ENCODE measurements at places on chromosomes 6 and 20.

GRCh38 chr6:69865126-69865525 lies 1.2 kb upstream of the COL19A1 start:
- DNase-seq: peak; percentile 27

DNA sequence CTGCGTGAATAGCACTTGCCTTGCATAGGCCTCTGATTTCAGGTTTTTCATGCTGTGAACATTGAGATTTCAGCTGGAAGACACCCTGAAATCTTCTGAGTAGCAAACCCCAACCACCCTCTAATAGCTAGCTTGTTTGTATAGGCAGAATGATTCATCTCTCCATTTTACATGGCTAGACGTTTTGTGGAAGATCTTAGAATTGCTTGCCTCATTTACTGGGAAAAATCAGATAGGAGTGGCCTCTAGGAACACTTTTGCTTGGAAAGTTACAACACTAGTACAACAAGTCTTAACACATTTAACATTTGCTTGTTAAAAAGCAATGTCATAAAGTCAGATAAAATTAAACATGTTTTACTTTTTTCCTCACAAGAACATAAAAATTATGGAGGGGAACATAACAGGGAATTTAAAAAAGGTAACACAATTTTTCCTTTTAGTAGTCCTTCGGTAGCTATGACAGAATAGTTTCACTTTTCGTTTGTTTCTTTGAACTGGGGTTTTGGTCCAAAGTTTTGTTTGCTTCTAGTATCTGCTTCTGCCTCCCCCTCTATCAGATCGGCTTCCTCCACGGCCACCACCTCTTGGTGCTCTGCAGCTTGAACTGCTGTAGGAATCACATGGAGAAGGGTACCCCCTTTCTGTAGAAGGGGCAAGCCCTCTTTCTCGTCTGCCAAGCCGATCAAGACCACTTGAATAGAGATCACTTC lies 102.2 kb upstream of the PTCHD4 start:
- no peak for DNase-seq

- no peak for DNase-seq
Measured at GRCh38 chr20:33540427-33540826, 50.5 kb downstream of the CBFA2T2 start.

- DNase-seq: no peak
Measured at GRCh38 chr20:38927902-38928578, 1.8 kb downstream of the FAM83D start.

DNA sequence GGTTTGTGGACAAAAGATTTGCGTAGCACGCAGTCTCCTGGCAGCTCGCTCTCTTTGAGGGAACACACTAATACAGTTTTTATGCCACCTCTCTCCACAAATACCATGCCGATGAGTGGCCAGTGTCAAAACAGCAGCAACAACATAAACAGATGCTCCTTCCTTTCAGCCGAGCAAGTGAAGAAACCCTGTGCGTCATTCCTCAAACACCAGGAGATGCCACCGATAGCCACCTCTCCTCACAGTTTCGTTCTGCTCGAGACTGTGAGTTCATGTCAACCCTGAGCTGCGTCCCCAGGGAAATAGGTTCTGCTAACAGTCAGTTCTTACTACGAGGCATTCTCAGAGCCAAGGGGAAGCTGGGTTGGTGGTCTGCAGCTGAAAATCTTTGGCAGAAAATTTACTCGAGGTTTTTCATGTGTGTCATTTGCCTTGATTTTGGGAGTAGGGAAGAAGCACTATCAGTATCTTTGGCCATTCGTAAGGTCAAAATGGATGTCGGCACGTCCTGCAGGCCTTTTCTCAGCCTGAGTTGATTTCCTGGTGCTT lies 59.9 kb downstream of the EYA2 start:
- peak; percentile 98 for DNase-seq

DNA sequence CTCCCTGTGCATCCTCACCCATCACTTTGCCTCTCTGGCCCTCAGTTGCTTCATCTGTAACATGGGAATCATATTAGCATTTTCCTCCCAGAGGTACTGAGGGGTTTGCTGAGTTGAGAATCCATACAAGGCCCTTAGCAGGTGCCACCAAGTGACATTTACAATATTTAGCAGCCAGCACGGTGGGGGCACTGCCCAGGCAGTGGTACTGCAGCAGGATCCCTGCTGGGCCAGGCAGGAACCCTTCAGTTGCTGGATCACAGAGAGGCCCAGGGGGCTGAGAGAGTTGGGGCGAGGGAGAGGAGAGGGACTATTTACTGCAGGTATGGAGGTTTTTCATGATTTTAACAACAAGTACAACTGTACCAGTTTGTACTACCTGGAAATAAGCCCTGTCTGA lies 65.9 kb downstream of the CDH22 start:
- no peak for DNase-seq

- DNase-seq: peak; percentile 18
Measured at GRCh38 chr6:53347250-53347920, 1.4 kb downstream of the ELOVL5 start.

DNA sequence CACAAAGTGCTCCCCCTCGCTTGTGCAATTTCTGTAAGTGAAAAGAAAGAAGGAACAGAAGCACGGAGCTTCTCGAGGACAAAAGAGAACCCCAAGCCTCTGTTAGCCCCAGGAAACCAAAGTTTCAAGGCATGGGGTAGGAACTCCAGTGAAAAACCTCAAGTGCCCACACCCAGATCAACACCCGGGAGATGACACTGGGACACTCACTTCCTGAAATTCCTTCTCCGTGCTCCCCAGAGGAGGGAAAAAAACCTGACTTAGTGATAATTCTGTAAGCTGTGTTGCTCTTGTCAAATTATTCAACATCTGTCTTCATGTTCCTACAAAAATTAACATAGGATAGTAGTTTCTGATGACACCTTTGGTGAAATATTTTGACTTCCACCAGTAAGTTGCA lies 4.6 kb downstream of the MDGA1 start:
- no peak for DNase-seq

GRCh38 chr6:87682310-87682709 lies 19.7 kb downstream of the AKIRIN2 start:
- no peak for DNase-seq

- no peak for DNase-seq
Measured at GRCh38 chr6:84002226-84002625, 31.3 kb upstream of the MRAP2 start.

DNA sequence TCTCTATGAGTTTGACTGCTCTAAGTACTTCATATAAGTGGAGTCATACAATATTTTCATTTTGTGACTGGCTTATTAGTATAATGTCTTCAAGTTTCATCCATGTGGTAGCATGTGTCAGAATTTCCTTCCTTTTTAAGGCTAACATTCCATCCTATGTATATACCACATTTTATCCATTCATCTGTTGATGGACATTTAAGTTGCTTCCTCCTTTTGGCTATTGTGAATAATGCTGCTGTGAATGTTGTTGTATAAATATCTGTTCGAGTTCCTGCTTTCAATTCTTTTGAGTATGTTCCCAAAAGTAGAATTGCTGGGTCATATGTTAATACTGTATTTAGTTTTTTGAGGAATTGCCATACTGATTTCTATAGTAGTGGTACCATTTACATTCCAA lies 79.5 kb downstream of the PTPRA start:
- DNase-seq: no peak

DNA sequence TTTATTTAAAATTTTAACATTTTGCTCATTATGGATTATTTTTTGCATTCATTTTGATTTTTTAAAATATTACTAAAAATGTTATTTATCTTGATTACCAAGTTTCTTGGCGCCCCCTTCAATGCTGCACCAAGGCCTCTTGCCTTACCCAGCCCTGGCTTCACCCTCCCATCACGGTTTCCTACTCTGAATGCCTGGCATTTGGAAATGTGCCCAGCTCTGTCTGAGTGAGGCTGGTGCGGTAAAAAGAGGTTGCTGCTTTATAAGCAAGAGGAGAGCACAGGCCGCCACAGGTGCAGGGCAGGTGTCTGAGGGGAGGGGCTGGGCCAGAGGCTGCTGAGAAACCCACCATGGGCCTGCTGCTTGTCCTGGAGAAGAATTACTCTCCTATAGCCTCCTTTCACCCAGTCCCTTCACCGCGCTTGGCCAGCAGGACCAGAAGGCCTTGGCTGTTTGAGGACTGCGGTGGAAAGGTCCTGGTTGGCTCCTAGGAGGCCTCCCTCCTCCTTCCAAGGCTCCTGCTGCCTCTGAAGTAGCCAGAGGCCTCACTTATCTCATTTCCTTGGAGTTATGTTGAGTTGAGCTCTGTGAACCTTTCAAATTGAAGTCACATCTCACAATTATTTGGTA lies 62.6 kb downstream of the BANF2 start:
- no peak for DNase-seq

- DNase-seq: no peak
Measured at GRCh38 chr20:60955706-60956105, 296.4 kb upstream of the CDH4 start.

- DNase-seq: peak; percentile 79
Measured at GRCh38 chr6:133645966-133646740, 242.8 kb upstream of the TCF21 start.

DNA sequence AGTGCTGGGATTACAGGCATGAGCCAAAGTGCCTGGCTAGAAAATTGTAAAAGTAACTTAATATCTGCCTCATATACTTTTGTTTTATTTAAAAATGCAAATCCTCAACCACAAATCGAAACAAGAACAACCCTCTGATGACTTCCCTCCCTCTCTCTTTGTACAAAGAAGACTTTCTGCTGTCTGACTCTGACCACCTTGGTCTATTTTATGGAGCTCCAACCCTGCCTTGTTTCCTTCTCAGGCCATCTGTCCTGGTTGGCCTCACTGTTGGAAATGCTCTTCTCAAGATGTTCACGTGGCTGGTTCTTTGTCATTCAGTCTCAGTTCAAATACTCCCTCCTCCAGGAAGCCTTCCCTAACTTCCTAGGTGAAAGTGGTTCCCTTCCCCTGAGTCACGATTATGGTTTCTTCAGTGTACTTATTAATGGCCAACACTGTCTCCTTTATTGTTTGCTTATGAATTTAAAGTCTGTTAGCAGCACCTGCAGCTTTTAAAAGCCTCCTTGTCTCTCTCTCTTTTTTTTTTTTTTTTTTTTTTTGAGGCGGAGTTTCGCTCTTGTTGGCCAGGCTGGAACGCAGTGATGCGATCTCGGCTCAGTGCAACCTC lies 151.5 kb upstream of the SALL4 start:
- DNase-seq: no peak

GRCh38 chr6:137792160-137793033 lies 74.7 kb upstream of the TNFAIP3 start:
- DNase-seq: no peak

- DNase-seq: no peak
Measured at GRCh38 chr6:33966536-33966935, 162.7 kb upstream of the MLN start.

DNA sequence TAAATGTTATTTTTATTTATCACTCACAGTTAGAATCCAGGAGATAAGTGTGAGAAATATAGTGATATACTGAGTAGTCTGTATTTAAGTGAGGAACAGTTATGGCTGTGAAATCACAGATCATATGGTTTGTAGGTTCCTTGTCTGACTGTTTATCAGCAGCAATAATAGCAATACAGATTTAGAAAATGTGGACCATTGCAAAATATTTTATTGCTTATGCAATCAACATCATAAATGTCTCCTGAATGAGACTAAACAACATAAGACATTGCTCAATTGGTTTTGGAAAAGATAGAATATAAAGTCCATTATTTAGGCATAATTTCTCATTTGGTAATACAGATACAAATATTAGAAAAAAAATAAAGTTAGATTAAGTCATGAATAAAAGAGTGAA lies 43.7 kb downstream of the CCDC170 start:
- DNase-seq: no peak

GRCh38 chr6:1635305-1636010 lies 25.7 kb downstream of the FOXC1 start:
- no peak for DNase-seq

GRCh38 chr20:19945732-19946670 lies 71.2 kb upstream of the NAA20 start:
- no peak for DNase-seq
